ENCODE measurements at places on chromosomes 12 and 14.
A peak's percentile ranks its signal among the peaks of the same experiment; 100 is the strongest.

DNA sequence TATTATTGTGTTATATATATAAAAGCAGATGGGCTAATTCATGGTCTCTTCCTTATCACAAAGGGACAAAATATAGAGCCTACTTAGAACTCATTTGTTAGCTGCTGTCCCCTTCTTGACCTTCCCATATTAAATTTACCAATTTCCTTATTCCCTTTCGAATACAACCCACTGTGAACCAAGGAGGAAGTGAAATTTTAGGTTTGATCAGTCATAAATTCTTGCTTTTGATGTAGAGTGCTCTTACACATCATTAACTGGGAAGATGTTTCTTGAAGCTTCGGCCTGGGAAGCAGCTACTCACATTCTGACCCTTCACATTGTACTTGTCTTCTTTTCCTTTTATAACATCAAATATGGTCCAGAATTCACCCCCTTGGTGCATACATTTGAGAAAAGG lies 579.0 kb downstream of the LRFN5 start:
- DNase-seq = no peak

GRCh38 chr14:55383541-55384140 lies 28.0 kb downstream of the ATG14 start:
- no peak for DNase-seq

- DNase-seq = no peak
These were observed 29.4 kb upstream of the OXA1L start for GRCh38 chr14:22737052-22737451.

DNA sequence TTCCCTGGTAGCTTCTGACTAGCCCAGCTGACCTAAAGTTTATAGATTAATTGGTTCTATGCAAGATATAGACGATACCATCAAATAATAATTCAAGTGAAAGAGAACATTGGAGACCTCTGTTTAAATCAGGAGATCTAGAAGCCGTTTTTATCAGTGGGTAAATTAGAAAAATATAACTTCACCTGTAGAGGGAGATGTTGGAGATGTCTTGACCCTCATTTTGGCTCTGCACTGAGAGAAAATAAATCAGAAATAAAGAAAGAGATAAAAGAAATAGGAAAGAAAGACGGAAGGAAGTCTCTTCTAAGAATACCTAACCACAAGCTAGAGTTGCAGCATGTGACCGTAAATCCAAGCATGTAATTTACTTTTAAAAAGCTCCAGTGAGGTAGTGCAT lies 684.5 kb downstream of the C12orf50 start:
- DNase-seq = no peak

DNA sequence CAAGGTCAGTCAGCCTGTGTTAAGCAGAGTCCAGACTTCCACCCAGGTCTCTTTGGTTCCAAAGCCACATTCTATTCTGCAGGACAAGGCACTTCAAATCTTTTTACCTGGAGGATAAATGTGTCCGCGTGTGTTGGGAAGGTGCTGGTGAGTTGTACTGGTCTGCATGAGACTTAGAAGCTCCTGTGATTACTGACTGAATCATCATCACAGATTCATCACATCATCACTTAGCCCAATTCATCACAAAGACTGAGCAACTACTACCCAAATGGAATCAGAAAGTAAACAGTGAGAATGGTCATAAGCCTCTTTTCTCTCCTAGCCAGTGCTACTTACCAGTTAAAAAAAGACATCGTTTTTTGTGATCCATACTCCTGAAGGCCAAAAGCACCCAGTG lies 5.3 kb downstream of the SLC15A5 start:
- DNase-seq = no peak

DNA sequence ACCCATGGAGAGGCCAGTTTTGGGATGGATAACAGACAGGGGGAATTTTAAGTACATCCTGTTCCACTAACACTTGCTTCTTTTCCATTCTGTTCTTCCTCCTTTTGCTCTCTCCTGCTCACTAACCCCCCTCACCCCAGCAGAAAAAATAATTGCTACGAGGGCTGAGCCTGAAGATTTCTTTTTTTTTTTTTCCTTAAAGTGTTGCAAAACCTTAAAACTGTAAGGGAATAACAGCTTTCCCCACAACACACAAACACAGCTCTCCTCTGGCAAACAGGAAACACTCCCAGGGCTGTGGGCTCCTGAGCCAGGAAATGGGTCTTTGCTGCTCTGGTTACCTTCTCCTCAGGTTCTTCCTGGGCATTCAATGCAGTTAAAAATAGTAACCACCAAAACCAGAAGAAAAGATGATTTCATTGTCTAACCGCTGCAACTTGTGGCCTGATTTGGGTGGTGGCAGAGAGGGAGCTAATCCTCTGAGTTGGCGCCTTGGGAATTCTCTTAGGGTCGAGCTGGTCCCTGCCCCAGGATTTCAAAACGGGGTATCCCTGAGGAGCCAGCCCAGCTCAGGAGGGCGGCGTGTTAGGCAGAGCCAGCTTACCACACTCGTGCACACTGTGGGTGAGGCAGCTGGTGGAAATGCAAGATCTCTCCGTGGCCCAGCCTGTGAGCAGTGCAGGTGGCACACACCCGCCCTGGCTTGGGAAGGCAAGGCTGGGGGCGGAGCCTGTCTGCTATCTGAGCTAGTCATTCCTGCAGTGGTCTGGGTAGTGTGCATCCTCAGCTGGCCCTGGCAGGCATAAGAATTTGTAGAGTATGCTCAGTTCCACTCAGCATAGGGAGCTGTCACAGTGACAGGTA lies 17.1 kb upstream of the EMP1 start:
- DNase-seq = peak; percentile 56

DNA sequence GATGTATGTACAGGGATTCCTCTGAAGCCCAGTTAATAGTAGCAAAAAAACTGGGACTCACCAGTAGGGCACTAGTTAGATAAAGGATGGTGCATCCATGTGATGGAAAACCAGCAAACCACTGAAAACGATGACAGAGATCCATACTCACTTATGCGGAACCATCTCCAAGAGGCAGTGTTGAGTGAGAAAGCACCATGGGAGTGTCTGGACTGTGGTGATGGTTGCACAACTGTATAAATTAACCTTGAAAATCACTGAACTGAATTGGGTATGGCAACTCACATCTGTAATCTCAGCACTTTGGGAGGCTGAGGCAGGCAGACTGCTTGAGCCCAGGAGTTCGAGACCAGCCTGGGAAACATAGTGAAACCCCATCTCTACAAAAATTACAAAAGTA lies 53.6 kb upstream of the ZFP36L1 start:
- no peak for DNase-seq

DNA sequence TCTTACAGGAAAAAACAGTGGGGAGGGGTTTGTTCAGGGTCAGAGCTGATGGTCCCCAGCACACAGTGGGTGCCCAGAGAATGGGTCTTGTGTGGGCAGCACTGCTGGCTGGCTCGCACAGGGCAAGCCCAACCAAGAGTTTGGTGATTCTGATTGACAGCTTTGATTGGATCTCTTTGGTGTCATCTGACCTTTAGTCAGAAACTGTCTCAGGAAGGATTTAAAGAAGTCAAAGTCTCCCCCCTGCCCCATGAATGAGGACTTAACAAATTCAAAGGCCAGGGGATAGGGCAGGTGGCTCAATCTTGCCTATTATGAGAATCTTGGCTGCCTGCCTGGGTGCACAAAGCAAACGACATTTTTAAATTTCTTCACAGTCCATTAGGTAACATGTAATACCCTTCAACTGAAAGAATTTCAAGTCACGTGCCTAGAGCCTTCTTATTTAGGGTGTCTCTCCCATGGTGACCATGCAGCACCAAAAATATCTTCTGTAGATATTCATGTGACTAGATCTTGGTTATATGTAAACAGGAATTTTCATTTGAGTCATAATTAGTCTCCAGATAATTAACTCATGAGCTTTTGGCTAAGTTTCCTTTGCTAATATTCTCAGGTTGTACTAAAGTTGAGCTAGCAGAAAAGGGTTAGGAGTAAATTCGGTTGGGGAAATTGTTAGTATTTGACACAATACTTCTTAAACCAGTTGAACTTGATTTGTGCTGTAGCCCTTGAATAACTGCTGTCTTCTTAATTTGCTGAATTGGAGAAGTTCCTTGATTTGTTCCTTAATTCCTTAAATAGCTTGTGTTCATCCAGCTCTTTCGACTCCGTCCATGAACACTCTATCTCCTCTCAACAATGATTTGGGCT lies 54.5 kb upstream of the HECTD1 start:
- peak; percentile 25 for DNase-seq

- no peak for DNase-seq
These were observed 79.0 kb downstream of the TMX1 start for GRCh38 chr14:51318813-51319597.

GRCh38 chr14:35506927-35507326 lies 27.0 kb upstream of the INSM2 start:
- no peak for DNase-seq

- DNase-seq = no peak
These were observed 481.5 kb downstream of the NPAS3 start for GRCh38 chr14:33420051-33420627.

DNA sequence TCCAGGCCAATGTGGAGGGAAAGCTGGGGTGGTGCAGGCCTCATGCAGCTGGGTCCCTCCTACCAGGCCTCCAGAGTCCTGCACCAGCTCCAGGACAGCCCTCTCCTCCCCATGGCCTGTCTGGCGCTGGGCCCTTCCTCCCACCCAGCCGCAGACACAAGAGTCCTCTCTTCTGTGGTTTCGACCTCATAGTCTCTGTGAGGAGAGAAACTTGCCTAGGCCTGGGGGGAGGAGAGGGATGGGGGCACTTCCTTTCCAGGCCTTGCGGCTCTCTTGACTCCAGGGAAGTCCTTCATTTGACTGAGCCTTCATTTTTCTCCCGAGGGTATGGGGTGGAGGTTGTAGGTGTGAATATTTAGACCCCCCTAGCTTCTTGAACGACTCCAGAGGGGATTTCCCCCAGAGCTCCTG lies 2.3 kb downstream of the MMP14 start:
- DNase-seq = no peak

DNA sequence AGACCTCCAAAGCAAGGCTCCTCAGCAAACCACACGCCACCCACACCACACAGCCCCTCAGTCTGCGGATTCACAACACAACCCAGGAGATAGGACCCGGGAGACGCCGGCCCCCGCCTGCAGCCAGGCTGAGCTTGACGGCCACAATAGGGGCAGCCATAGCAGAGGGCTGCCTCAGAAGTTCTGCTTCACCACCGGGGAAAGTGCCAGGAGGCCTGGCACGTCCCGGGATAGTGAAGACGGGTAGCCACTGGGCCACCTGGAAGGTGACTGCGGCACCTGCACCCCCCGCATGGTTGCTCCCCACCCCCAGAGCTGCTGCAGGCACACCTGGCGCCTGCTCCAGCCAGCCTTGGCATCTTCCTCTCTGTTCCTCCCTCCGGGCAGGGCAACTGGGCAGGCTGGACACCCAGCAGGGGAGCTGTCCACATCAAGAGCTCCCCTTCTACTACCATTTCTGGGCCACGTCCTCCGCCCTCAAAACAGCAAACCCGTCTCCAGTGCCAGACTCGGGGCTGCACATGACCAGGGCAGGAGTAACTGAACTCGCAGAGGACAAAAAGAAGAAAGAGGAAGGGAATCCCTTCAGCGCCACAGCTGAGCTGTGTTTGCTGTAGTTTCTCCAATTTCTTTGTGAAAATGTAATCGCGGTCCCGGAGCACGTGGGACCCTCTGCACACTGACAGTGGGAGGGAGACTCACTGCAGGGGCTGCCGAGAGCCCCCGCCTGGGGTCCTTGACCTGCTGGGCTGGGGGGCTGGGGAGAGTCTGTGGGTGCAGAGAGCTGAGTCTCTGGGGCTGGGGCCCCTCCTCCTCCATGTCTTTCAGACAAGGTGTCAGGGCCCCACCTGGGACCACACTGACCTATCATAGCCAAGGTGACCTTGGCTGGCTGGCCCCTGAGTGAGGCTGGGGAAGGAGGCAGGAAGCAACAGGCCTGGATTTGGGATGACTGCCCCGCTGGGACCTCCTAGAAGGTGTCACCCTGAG lies 74.2 kb upstream of the C14orf180 start:
- DNase-seq = no peak

DNA sequence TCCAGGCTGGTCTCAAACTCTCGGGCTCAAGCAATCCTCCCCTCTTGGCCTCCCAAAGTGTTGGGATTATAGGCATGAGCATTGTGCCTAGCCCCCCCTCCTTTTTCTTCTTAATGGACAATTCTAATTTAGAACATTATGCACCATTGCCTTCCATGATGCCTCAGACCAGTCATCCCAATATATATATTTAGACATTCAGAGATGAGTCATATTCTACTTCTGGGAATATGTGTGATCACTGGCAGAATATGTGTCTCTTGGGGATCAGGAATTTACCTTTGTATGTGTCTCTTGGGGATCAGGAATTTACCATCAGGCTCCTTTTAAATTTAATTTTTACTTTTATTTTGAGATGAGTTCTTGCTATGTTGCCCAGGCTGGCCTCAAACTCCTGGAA lies 7.5 kb upstream of the CCDC177 start:
- DNase-seq = no peak

GRCh38 chr12:54991161-54991990 lies 6.8 kb upstream of the TESPA1 start:
- DNase-seq = no peak

- DNase-seq = no peak
These were observed 6.9 kb upstream of the HOXC11 start for GRCh38 chr12:53966085-53966384.

- no peak for DNase-seq
These were observed 105.6 kb upstream of the COCH start for GRCh38 chr14:30768791-30769190.

DNA sequence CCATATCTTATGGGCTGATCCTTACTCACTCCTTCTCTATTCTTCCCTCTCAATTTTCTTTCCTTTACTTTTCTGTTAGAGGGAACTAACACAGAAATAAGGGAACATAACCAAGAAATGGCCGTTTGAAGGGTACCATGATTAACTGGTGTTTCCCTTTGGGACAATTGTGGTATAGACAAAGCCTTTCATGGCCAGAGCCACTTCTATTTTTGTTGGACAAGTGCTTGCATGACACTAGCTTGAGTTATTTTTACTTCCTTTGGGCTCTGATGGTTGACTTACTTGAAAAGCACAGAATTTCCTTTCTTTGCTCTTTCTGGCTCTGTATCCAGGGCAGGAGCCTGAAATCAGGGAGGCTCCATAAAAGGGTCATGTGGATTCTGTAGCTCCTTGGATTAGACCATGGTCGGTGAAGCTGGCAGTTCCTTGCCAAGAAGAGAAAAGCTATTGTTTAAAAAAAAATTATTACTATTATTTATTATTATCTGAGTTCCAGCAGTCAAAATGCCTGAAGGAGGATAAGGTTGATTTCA lies 130.6 kb downstream of the KTN1 start:
- no peak for DNase-seq

- DNase-seq = no peak
These were observed 146.9 kb upstream of the MDGA2 start for GRCh38 chr14:47822326-47822725.

DNA sequence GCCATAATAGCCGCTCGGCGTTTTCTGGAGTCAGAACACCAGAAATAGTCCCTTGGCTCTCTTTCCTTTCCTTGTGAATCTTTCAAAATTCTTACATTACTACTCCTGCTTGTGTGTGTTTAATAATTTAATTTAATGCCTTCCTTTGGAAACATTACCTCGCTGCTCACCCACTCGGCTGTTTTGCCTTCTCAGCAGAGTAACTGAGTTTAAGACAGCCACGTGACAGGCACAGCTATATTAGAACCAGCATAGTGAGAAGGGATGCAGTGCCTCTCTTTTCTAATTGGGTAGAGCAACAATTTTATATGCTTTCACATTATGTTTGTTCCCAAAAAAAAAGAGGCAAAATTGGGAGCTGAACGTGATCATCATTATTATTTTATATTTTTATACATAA lies 107.6 kb downstream of the ETV6 start:
- DNase-seq = no peak

All from NCI-H2107 (cell line).